ENCODE measurements at places on chromosomes 4 and X.

- DNase-seq = no peak
Measured at GRCh38 chrX:52995987-52996331, 37.6 kb upstream of the FAM156A start.

DNA sequence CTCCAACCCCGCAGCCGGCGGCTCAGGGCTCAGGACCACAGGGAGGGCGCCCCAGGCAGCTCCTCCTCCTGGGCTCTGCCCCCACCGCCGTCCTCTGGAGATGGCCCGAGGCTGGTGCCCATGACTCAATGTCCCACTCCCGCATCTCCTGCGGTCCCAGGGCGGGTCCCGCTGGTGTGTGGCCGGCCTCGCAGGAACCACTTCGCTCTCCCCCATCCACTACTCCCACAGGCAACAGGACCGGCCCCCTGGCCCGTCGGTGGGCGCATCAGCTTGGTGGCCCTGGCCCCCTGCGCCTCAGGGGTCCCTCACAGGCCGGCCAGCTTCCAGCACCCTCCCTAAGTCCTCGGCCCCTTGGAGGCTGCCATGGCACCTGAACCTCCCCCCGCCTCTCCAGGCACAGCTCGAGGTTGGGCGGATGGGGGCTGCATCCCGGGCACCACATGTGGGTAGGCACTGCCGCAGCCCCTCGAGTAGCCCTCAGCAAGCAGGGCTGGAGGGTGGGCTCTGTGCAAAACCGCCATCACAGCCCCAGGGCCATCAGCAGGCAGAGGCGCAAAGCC, 22.8 kb upstream of the SPON2 start:
- no peak for DNase-seq

- no peak for DNase-seq
Measured at GRCh38 chr4:63578383-63578782, 830.9 kb downstream of the TECRL start.

GRCh38 chr4:124060261-124060918, 652.1 kb downstream of the ANKRD50 start:
- no peak for DNase-seq

DNA sequence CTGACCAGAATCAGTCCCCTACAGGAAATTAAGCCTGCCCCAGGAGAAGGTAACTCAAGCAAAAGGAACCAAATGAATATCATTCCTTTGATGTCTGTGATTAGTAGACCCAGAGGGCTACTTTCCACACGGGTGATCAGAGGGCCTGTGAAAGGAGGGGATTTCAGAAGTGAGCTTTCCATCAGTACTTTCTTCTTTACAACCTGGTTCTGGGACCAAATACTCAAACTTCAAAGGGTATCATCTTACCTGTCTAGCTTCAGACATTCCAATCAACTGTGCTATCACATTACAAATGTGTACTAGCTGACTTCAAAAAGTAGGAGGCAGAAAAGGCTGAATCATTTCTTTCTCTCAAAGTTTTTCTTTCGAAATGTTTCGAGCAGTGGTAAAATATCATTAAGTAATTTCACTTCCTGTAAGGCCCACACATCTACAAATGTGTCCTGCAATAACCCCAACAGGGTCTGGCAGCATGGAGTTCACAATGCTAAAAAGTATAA, 23.9 kb downstream of the ACSL4 start:
- no peak for DNase-seq

Measured in DMS153 (cell line).